IPS-NIHi11 (cell line): ENCODE measurements at places on chromosomes 12 and 14.

DNA sequence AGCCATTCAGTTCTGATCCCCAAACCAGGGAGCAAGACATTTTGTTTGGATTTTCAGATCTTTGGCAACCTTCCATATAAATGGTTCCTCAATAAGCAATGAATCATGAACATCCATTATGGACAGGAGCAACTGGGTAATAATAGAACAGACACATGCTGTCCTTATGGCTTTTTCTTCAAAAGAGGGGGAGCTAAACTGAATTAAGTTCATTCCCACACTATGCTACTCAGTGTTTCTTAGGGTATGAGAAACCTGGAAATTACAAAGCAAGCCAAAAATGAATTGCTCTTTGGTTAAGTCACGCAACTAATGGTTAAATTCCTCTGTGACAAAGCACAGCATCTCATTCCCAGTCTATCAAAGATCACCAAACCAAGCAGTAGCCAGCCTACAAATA, 51.0 kb downstream of the PTGER2 start:
- DNase-seq: no peak

GRCh38 chr12:29053567-29053966, 95.5 kb upstream of the FAR2 start:
- DNase-seq: no peak

GRCh38 chr12:65984227-65984479, 146.4 kb downstream of the LLPH start:
- DNase-seq: no peak

GRCh38 chr12:32847287-32847686, 49.3 kb downstream of the PKP2 start:
- no peak for DNase-seq
